ENCODE measurements at places on chromosomes 16 and 17.
A peak's percentile ranks its signal among the peaks of the same experiment; 100 is the strongest.

- H3K27ac ChIP-seq: no peak overlapping the region
- H3K4me1 ChIP-seq: no peaks in the 10 kb centered on the region
- peaks cover 2% of the 10 kb centered on the region for H3K36me3 ChIP-seq
- no peak overlapping the region for H3K4me3 ChIP-seq
These were observed 121.1 kb downstream of the SPACA3 start for GRCh38 chr17:33112763-33113162.

GRCh38 chr16:57966204-57966771 is 4.6 kb downstream of the CNGB1 start:
- H3K36me3 ChIP-seq: no peaks in the 10 kb centered on the region
- H3K4me1 ChIP-seq: no peaks in the 10 kb centered on the region
- peaks cover 10% of the 10 kb centered on the region for H3K27me3 ChIP-seq
- no peak overlapping the region for H3K27ac ChIP-seq
- H3K4me3 ChIP-seq: no peak overlapping the region

GRCh38 chr16:47519546-47519945 is 58.4 kb downstream of the PHKB start:
- no peaks in the 10 kb centered on the region for H3K27me3 ChIP-seq
- no peak overlapping the region for H3K4me3 ChIP-seq
- peaks cover 12% of the 10 kb centered on the region for H3K4me1 ChIP-seq
- DNase-seq: no peak
- peaks cover 20% of the 10 kb centered on the region for H3K36me3 ChIP-seq

DNA sequence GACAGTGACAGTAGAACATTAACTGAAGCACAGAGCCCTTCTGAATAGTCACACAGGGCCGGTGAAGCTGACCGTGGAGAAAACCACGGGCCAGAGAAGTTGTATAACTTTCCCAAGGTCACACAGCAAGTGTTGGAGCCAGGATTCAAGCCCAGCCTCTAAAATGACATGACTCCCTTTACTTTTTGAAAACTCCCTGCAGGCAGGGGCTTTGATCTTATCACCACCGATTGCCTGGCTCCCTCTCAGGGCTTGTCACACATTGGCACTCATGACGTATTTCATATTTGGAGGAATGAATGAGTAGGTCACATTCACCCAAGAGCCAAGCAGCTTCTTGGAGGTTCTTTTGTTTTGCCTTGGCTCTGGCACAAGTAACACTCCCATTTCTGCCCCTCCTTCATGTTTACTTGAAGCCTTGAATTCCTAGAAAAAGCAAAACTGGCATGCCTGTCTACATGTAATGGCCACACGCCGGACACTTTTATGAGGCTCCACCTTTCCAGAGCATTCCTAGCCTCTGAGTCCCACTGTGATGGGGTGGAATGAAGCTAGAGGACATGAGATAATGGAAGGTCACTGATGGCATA is 13.3 kb upstream of the RBBP6 start:
- H3K4me3 ChIP-seq: no peak overlapping the region
- H3K4me1 ChIP-seq: no peaks in the 10 kb centered on the region
- no peak overlapping the region for H3K27ac ChIP-seq
- H3K36me3 ChIP-seq: no peaks in the 10 kb centered on the region

GRCh38 chr16:6884002-6884401 is 448.6 kb upstream of the RBFOX1 start:
- H3K27ac ChIP-seq: no peak overlapping the region
- no peaks in the 10 kb centered on the region for H3K36me3 ChIP-seq
- DNase-seq: no peak
- H3K4me1 ChIP-seq: no peaks in the 10 kb centered on the region

GRCh38 chr17:12967962-12968361 is 49.9 kb downstream of the ELAC2 start:
- H3K4me3 ChIP-seq: no peak overlapping the region
- peaks cover 4% of the 10 kb centered on the region for H3K27me3 ChIP-seq
- H3K36me3 ChIP-seq: no peaks in the 10 kb centered on the region
- DNase-seq: no peak

GRCh38 chr16:84672276-84673202 is 24.2 kb downstream of the KLHL36 start:
- peak; percentile 84 for DNase-seq
- H3K4me1 ChIP-seq: peaks cover 7% of the 10 kb centered on the region

- H3K4me3 ChIP-seq: peak overlapping the region; percentile 88
- peaks cover 27% of the 10 kb centered on the region for H3K4me1 ChIP-seq
- H3K36me3 ChIP-seq: peaks cover 3% of the 10 kb centered on the region
- no peak overlapping the region for H3K27ac ChIP-seq
- H3K27me3 ChIP-seq: peaks cover 49% of the 10 kb centered on the region
- peak; percentile 41 for DNase-seq
These were observed 421 bp upstream of the DLX4 start for GRCh38 chr17:49968405-49969133.

DNA sequence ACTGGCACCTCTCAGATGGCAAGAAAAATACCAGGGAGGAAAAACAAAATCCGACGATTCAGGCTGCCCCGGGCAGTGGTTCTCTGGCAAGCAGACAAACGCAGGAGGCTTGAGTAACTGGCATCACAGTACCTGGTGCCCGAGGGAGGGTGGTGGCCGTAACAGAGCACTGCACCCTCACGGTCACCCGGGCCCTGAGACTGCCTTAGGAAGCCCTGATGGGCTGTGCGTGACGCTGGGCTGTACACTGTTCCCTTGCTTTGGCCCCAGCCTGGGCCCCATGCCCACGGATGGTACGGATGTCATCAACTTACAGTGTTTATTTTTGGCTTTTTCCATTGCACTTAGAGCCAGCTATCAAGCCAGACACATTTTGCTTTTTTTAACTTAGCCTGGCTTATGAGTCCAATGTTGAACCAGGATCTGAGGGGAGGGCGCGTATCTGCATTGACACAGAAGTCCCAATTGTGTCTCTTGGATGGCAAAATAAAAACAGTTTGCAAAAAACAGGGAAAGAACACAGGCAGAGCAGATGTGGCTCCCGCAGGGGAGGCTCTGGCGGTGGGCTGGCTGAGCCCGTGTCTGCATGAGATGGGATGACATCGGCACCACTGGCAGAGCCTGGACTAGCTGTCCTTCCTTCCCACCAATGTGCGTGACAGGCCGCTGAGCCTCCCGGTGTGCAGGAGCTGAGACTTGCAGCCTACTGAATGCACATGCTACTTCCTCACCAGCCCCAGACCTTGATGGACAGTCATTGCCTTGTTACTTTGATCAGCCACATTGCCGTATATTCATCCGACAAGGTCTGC is 287.7 kb downstream of the FOXL1 start:
- no peaks in the 10 kb centered on the region for H3K36me3 ChIP-seq
- H3K4me1 ChIP-seq: no peaks in the 10 kb centered on the region
- H3K27ac ChIP-seq: no peak overlapping the region
- peaks cover 4% of the 10 kb centered on the region for H3K27me3 ChIP-seq

DNA sequence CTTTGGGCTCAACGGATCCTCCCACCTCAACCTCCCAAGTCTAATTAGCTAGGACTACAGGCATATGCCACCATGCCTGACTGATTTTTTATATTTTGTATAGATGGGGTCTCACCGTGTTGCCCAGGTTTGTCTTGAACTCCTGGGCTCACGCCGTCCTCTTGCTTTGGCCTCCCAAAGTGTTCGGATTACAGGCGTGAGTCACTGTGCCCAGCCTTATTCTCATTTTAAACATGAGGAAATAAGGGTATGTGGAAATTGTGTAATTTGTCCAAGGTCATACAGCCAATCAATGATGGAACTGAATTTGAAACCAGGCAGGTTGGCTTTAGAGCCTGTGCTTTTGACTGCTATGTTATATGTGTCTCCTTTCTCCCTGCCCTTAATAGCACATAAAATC is 27.4 kb upstream of the AQP8 start:
- H3K36me3 ChIP-seq: peaks cover 3% of the 10 kb centered on the region
- no peak for DNase-seq
- no peak overlapping the region for H3K4me3 ChIP-seq
- no peaks in the 10 kb centered on the region for H3K4me1 ChIP-seq
- H3K27me3 ChIP-seq: no peaks in the 10 kb centered on the region

GRCh38 chr17:53655591-53655990 is 167.1 kb upstream of the KIF2B start:
- no peaks in the 10 kb centered on the region for H3K36me3 ChIP-seq
- no peak overlapping the region for H3K4me3 ChIP-seq
- H3K4me1 ChIP-seq: no peaks in the 10 kb centered on the region
- H3K27ac ChIP-seq: no peak overlapping the region
- H3K27me3 ChIP-seq: no peaks in the 10 kb centered on the region

DNA sequence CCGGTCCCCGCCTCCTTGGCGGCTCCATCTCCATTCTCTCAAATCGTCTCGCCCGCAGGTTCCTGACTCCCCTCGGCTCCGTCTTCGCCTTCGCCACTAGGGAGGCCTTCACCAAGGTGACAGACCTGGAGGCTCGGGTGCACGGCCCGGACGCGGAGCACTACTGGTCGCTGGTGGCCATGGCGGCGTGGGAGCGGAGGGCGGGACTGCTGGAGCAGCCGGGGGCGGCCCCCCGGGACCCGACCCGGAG is 862 bp downstream of the GLTPD2 start:
- peaks cover 9% of the 10 kb centered on the region for H3K27me3 ChIP-seq
- no peaks in the 10 kb centered on the region for H3K36me3 ChIP-seq
- H3K4me3 ChIP-seq: peak overlapping the region; percentile 89
- peaks cover 16% of the 10 kb centered on the region for H3K4me1 ChIP-seq
- DNase-seq: no peak

GRCh38 chr17:11551442-11551841 is 46.8 kb upstream of the DNAH9 start:
- DNase-seq: no peak
- no peaks in the 10 kb centered on the region for H3K36me3 ChIP-seq
- H3K27ac ChIP-seq: no peak overlapping the region
- no peak overlapping the region for H3K4me3 ChIP-seq
- no peaks in the 10 kb centered on the region for H3K27me3 ChIP-seq
- no peaks in the 10 kb centered on the region for H3K4me1 ChIP-seq

DNA sequence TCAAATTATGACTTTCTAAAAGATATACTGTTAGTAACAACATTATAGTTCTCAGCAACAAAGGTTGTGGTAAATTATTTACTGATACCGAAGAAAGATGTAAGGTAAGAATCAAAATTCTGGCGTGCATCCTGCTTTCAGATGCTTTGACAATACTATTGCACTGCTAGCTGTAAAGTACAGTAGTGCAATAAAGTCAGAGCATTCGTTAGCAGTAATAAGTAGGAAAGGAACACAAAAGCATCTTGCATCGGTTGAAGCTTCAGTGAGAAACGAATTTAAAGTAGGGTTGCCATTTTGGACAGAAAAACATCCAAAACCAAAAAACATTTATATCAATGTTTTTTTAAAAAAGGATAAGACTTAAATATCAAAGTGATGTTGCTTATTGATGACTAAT is 4.0 kb downstream of the SKA2 start:
- H3K4me1 ChIP-seq: peaks cover 16% of the 10 kb centered on the region
- H3K27ac ChIP-seq: no peak overlapping the region
- no peak overlapping the region for H3K4me3 ChIP-seq
- H3K36me3 ChIP-seq: peaks cover 2% of the 10 kb centered on the region
- DNase-seq: no peak

GRCh38 chr16:6131526-6132050 is 1034.0 kb upstream of the EEF2KMT start:
- no peaks in the 10 kb centered on the region for H3K4me1 ChIP-seq
- H3K4me3 ChIP-seq: no peak overlapping the region
- H3K36me3 ChIP-seq: no peaks in the 10 kb centered on the region
- no peak for DNase-seq
- no peaks in the 10 kb centered on the region for H3K27me3 ChIP-seq
- H3K27ac ChIP-seq: no peak overlapping the region

- H3K36me3 ChIP-seq: peaks cover 40% of the 10 kb centered on the region
- H3K4me3 ChIP-seq: no peak overlapping the region
- no peak for DNase-seq
- H3K4me1 ChIP-seq: peaks cover 30% of the 10 kb centered on the region
- peak overlapping the region; percentile 85 for H3K27ac ChIP-seq
These were observed 48.1 kb downstream of the MARF1 start for GRCh38 chr16:15594711-15595320.

DNA sequence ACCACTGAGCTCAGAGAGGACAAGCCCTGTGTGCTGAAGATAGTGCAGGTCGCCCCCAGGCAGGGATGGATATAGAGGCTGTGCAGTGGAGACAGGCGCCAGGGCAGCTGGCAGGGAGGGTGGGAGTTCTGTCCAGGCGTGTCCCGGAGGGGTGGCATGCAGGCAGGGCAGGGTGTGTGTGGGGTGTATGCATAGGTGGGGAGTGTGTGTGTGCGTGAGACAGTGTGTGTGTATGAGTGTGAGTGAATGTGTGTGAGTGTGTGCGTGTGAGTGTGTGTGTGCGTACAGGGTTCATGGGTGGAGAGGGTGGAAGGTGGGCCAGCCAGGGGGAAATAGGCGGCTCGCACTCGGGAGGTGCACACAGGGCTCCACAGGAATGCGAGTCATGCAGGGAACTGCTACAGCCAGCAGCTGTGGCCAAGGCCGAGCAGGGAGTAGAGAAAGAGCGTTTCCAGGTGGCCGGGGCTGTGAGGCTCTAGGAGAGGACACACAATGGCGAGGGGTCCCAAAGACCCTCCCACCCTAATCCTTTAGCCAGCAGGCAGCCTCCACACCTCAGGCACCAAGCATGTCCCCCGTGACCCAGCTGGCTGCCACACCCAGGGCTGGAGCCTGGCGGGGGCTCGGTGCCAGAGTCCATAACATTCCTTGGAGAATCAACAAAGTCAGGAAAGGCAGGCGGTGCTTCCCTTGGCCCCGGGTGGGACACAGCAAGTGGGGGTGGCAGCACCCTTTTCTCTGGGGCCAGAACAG is 4.6 kb downstream of the PLCD3 start:
- H3K27ac ChIP-seq: no peak overlapping the region
- no peaks in the 10 kb centered on the region for H3K4me1 ChIP-seq
- peaks cover 2% of the 10 kb centered on the region for H3K27me3 ChIP-seq
- no peak overlapping the region for H3K4me3 ChIP-seq
- DNase-seq: no peak

DNA sequence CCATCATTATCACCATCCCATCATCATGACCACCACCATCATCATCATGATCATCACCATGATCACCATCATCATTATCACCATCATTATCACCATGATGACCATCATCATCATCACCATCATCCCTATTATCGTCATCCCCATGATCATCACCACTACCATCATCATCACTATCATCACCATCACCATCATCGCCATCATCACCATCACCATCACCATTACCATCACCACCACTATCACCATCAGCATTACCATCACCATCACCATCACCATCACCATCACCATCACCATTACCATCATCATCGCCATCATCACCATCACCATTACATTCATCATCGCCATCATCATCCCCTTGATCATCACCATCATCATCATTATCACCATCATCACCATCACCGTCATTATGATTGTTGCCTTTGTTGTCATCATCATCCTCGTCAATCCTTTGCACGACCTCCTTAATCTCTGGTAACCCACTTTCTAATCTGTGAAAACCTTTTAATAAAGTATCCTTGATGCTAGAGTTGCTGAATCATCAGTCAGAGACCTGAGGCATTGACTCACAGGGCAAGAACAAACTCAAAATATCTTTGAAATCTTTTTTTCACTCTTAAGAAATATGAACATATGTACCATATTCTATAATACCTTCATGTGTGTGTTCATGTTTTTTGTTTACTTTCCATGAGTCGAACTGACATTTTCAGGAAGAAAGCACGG is 116.3 kb upstream of the FOXF1 start:
- peaks cover 2% of the 10 kb centered on the region for H3K27me3 ChIP-seq
- no peaks in the 10 kb centered on the region for H3K36me3 ChIP-seq
- H3K27ac ChIP-seq: no peak overlapping the region
- H3K4me3 ChIP-seq: no peak overlapping the region
